ENCODE measurements at places on chromosomes 13 and 19. TPM values are rescaled to one million over a fixed set of nuclear protein-coding genes. Genes with fewer than 3 reads are reported as not detected.

The N4BP2L1 gene
- total RNA-seq = 10.0 TPM

The OLFM4 gene
- total RNA-seq = 1.6 TPM

DNA sequence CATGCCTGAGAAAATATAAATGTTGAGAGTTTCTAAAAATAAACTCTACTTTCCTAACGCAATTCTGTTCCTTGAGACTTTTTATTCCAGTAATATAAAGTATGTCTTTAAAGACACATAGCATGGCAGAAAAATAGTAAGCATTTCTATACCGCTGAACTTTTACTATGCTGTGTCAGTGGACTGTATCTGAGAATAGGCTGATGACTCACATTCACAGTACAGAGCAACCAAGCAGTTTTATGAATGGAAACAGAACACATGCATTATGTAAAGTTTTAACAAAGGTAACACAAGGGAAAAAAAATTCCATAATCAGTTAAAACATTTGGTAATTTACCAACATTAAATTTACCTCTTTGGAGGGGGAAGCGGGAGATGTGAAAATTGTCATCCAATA, 38.4 kb downstream of the ZDHHC20 start:
- no peaks in the 10 kb centered on the region for H3K36me3 ChIP-seq
- DNase-seq = no peak
- no peaks in the 10 kb centered on the region for H3K4me1 ChIP-seq
- H3K27me3 ChIP-seq = no peaks in the 10 kb centered on the region
- H3K27ac ChIP-seq = no peak overlapping the region

GRCh38 chr13:40558656-40559055, 107.8 kb downstream of the FOXO1 start:
- H3K4me1 ChIP-seq = peaks cover 73% of the 10 kb centered on the region
- H3K27ac ChIP-seq = peak overlapping the region; percentile 30
- no peaks in the 10 kb centered on the region for H3K27me3 ChIP-seq
- no peak overlapping the region for H3K4me3 ChIP-seq
- peaks cover 3% of the 10 kb centered on the region for H3K36me3 ChIP-seq
- DNase-seq = no peak

All from gastrocnemius medialis (tissue), 4 donors.